ENCODE measurements at places on chromosomes 3 and 15.

GRCh38 chr3:192496905-192497587 is 230.3 kb downstream of the FGF12 start:
- no peak for DNase-seq

DNA sequence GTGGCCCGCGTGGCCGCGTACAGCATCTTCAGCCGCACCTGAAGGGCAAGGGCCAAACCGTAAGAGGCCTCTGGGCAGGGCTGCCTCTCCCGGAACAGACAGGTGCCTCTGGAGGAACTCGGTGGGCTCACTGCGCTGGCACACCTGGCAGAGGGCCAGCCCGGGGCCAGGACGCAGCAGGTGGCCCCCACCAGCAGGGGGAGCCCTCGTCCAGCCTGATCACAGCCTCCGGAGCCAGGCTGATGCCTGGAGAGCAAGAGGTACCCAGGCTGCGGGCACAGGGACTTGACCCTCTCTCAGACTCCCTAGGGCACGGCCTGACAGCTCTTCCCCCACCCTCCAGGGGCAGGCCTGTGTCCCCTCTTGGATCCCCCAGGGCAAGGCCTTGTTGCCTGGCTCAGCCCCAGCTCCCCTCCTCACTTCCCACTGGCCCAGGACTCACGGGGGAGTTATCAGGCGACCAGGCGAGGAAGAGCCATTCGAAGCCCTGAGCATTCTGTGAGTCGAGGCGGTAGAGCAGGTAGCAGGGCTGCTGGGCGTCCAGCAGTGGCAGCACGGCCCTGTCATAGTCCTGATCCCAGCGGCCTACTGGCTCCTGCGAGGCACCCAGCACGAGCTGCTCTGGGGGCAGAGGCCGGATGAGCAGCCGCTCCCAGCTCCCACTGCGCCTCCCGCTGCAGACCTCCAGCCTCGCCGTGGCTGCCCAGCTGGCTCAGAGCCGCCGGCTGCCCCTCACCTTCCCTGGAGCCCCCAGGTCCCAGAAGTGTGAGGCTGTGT is 6.2 kb upstream of the TLR9 start:
- DNase-seq = no peak

DNA sequence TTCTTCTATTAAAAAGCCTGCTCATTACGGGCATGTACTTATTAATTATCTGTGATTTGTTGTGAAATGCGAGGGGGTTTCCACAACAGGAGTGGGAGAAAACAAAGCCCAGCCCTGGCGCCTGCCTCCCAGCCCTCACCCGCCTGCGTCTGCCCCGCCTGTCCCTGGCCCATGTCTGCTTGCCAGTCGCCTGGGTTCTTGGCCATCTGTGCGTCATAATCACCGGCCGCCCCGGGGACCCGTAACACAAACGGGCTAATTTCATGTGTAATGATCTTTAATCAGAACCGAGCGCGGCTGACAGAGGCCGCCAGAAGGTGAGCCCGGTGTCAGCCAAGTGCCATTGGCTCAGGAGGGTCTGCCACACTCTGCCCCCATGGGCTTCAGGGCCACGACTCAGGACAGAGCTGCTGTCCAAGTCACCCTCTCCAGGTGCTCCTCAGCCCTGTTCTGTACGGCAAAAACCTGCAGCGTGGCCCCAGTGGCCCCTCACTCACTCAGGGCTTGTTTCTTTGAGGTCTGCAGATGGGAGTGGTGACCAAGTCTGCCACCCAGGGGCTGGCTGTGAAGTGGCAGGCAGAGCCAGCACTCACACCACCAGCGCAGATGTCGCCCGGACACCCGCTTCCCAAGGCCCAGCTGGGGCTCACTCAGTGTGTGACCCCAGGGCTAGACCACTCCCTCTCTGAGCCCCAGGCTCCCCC is 28.8 kb upstream of the TMEM115 start:
- peak; percentile 68 for DNase-seq

GRCh38 chr3:57557085-57557537 is 1.0 kb downstream of the PDE12 start:
- peak; percentile 14 for DNase-seq

- no peak for DNase-seq
Observed at GRCh38 chr3:32026593-32026992, 45.0 kb downstream of the ZNF860 start.

GRCh38 chr3:40181182-40181581 is 128.3 kb upstream of the EIF1B start:
- no peak for DNase-seq

DNA sequence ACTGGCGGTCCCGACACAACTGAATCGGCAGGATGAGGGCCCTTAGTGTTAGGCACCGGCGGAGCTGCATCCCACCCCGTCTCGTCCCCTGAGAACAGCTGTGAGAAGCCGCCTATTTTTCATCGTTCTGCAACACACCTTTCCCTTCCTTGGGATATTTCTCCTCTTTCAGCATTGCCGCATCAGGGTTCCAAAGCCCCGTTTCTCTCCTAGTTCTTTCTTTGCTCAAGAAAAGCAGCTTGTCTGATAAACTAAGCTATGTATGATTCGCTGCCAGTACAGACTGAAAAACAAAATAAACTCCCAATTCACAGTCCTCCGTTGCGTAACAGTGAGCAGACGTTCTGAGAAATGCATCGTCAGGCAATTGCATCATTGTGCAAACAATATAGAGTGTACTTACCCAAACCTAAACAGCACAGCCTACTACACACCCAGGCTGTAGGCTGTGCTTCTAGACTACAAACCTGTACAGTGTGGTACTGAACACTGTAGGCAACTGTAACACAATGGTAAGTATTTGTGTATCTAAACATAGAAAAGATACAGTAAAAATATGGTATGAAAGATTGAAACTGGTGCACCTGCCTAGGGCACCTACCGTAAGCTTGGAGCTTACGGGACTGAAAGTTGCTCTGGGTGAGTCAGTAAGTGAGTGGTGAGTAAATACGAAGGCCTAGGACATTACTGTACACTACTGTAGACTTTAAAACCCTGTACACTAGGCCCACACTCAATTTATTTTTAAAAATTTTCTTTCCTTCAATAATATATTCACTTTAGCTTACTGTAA is 8.9 kb upstream of the ADAMTS17 start:
- no peak for DNase-seq

DNA sequence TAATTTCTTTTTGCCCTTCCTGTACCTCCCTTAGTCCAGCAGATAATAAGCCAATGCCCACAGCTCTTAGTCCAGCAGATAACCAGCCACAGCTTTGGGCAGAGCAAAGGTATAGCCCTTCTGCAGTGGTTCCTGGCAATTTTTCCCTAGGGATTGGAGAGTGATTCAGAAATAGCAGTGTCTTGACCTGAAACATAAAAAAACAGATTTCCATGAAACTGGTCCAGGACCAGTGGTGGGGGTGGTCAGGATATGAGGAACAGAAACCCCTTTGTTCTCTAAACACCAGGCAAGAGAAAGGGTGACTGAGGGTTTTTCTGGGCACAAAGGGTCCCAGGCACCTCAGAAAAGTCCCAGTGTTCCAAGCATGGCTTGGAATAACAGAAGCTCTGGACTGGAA is 103.4 kb downstream of the ARRDC4 start:
- DNase-seq = no peak

GRCh38 chr3:188780193-188781147 is 391.3 kb upstream of the TPRG1 start:
- no peak for DNase-seq

DNA sequence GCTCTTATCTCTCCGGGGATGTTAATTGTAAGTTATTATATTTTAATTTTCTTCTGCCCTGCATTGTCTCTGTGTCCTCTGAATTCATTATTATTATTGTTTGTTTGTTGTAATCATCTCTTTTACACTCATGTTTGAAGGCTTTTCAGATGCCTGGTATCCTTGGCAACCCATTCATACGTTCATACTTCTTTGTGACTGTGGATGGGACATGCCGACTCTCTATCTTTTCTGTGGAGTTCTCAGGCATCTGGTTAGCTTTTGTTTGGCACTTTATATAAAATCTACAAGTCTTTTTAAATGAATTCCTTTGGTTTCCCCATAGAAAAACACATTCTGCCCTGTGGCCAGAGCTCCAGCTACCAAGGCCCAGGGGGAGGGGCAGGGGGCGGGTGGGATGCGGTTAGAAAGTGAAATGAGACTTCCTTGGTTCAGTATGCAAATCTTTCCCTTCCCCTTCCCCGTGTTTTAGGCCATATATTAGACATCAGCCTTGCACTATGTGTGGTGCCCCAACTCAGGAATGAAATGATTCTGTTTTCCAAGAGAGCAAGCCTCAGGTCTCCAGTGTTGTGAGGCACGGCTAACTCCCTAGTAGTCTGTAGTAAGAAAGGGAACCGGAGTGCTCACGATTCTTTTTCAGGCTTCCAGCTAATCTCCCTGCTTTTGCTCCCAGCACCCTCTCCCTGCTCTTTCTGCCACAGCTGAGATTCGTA is 79.2 kb downstream of the SST start:
- DNase-seq = no peak

DNA sequence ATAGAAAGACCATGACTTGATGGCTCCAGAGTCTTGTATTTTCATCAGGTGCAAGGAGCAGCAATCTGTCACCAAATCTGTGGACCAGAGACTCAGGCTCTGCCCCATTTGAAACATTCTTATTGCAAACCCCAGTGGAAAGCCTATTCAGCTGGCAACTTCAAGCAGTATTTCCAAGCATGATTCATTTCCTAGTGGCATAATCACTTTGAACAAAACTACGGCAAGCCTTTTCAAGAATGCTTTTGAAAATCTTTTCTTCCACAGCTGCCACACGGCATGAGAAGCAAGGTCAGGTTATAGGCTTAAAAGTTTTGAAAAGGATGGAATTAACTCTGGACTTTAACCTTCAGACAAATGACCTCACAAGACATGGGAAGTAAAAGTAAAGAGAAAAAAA is 122.0 kb upstream of the BFSP2 start:
- no peak for DNase-seq
